ENCODE measurements at places on chromosomes 1 and 21.

- peak; percentile 66 for DNase-seq
These were observed 10.2 kb downstream of the ADAM30 start for GRCh38 chr1:119885903-119886783.

GRCh38 chr1:57520743-57521515, 97.1 kb upstream of the DAB1 start:
- DNase-seq = no peak

DNA sequence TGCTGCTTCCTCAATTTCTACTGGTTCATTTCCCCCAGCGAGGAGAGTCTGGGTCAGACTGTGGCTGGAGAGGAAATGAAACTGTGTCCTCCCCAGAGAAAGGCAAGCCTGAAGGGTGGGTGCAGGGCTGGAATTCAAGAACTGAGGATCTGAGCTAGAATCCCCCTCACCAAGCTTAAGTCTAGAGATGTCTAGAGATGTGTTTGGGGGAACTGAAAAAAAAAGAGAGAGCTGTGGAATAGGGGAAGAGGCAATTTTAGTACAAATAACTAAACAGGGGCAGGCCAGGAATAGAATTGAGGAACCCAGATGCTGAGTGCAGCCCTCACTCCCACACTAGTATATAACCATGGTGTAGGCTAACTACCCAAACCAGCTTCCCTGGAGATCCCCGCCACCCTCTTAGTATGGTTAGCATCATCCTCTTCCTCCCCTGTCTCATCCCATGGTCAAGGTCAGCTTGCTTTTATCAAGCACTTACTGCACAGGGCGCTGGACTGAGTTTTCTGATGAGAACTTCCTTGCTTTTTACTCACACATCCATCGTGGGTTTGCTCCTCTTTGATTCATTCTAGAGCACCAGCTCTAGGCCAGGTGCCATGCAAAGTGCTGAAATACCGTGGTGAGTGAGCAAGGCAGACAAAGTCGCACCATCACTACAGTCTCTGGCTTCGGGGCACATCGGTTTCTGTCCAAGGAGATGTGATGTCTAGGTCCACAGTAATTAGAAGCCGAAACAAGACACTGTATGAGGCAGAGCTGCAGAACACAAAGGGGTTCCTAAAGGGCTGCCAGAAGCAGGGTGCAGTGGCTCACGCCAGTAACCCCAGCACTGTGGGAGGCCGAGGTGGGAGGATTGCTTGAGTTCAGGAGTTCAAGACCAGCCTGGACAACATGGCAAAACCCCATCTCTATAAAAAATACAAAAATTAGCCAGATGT, 112.9 kb upstream of the IPO9 start:
- DNase-seq = no peak

DNA sequence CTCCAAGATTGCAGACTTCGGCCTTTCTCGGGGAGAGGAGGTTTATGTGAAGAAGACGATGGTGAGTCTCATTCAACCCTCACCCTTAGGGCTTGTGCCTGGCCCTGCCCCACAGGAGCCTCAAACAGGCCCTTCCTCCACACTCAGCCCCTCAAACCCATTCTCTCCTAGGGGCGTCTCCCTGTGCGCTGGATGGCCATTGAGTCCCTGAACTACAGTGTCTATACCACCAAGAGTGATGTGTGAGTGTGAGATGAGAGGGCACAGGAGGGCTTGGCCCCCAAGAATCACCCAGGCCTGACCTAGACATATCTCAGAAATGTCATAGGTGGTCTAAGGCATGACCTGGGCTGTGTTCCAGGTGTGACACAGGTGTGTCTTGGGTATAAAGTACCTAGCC, 18.3 kb upstream of the MPL start:
- DNase-seq = no peak

DNA sequence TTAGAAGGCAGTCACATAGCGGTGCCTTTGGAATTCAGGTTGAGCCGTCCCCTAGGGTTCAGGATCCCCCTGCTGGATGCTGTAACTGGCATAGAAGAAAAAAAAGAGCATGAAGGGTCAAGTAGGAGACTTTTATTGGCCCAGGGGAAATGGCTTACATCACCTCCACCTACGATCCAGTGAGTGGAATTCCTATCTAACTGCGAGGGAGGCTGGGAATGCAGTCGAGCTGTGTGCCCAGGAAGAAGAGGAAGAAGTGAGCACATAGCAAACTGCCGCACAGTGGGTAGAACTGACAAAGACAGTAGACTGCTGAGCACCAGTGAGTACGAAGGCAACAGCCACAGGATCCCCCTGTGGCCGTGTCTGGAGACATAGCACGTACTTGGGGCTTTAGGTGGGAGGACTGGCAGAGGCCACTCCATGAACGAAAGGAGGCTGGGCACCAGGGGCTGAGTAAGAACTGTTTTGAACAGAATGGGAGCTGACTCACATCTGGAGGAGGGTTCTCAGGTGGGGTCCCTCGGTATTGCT, 79.2 kb downstream of the RNF220 start:
- DNase-seq = peak; percentile 15

DNA sequence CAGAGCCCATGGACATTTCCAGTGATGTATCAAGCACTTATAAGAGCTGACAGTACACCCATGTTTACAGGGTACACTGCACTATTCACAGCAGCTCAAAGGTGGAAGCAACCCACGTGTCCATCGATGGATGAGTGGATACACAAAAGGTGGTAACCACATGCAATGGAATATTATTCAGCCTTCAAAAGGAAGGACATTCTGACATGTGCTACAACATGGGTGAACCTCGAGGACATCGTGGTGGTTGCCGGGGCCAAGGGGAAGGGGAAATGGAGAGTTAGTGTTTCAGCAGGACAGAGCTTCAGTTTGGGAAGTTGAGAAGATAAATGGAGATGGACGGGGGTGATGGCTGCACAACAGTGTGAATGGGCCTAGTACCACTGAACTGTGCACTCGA, 9.1 kb downstream of the AGT start:
- DNase-seq = no peak

DNA sequence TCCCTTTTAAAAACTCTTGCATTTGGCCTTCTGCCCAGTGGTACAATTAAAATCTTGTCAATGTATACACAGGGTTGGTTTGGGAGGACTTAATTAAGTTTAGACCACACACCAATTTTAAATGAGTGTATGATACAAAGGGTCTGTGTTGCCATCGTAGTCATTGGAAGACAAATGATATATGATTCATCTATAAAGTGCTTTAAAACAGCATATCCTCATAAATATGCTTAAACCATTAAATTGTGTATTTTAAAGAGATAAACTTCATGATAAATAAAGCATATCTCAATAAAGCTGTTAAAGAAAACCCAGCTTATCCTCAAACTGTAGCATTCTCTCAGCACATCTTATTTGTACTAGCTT, 69.5 kb downstream of the LUZP1 start:
- no peak for DNase-seq

DNA sequence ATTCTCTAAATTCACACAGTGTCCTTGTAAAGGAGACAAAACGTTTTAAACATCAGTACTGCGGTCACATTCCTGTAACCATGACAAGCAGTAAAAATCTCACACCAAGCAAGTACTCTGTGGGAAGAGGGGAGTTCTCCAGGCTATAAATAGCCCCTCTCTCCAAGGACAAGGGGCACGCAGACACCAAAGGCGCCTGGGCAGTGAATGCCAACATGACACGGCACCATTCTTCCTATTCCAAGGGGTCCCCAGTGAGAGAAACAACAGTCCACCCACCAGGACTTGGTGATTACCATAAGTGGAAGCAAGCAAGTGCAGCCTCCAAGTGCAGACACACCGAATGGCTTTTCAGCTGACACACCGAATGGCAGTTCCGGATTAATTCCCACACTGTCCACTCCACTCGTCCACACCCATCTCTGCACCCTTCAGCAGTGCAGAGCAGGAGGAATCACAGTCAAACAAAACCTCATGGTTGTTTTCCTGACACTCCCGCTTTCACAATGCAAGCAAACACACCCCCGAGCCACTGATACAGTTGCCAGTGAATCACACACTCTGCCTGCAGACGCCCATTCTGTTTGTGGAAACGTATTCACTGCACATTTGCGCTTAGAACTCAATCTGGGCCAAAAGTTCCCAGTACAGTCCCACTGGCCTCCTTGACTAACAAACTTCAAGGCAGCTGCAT, 1.8 kb downstream of the PTTG1IP start:
- DNase-seq = peak; percentile 94

DNA sequence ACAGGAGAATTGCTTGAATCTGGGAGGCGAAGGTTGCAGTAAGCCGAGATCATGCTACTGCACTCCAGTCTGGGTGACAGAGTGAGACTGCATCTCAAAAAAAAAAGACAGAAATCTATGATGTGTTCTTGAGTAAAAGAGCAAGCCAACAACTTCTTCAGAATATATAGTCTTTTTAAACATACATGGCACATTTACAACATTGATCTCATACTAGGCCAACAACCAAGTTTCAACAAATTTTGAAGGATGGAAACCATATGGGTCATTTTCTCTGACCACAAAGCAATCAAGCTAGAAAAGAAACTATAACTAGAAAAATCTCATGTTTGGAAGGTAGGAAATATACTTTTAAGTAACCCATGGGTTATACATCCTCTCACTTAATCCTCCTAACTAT, 38.3 kb downstream of the PAFAH2 start:
- DNase-seq = no peak

DNA sequence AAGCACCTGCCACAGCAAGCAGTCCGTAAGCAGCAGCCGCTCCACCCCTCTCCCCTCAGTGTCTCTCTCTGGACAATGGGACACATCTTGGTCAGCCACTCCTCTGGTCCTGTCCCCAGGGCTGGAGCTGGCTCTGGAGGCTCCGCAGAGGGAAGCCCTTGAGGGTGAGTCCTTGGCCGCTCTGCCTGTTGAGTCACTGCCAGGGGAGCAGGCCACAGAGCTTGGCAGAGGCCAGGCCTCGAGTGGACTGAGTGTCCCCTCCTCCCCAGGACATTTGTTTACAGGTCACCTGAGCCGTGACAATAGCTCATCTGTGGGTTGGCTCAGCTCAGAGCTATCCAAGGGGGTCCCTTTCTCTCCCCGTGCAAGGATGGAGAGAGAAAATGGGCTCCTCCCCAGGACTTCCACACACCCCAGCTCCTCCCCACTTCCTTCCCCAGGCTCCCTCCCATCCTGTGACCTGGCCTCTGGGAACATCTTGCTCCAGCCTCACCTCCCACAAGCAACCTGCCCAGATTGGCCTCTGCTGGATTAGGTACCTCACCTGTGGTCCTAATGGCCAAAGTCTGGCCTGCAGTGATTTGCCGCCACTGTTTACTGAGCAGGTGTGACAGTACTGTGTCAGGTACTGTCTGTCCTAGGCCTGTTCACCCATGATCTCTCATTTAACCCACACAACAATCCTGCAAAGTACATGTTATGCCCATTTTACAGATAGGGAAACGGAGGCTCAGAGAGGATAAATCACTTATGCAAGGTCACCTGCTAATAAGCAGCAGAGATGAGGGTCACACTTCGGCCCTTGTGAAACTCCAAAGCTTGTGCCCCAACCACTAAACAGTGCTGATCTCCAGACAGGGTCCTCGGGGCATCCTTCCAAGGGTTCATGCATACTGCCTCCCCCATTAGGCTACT, 4.8 kb downstream of the FAM131C start:
- DNase-seq = no peak

GRCh38 chr1:115336741-115337140, 1.3 kb downstream of the NGF start:
- no peak for DNase-seq

DNA sequence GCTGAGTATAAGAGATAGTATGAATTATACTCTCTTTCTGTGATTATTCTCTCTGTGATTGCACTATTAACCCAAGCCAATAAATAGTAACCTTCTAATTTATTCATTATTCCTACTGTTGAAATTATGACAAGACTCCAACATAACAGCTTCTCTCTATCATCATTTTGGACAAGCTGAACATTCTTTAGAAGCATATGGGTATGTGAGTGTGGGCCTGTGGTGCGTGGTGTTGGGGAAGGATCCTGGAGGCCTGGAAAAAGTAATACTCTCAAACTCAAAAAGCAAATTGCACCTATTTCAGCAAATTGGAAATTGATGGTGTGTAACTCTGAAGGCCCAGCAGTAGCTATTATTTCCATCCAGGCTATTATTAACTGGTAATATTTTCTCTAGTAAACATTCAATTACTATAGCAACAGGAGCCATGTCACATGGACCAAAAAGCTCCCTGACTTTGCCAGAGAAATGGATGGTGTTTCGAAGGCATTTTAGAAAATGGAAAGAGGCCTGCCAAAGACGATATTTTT, 502.8 kb downstream of the LTN1 start:
- no peak for DNase-seq

DNA sequence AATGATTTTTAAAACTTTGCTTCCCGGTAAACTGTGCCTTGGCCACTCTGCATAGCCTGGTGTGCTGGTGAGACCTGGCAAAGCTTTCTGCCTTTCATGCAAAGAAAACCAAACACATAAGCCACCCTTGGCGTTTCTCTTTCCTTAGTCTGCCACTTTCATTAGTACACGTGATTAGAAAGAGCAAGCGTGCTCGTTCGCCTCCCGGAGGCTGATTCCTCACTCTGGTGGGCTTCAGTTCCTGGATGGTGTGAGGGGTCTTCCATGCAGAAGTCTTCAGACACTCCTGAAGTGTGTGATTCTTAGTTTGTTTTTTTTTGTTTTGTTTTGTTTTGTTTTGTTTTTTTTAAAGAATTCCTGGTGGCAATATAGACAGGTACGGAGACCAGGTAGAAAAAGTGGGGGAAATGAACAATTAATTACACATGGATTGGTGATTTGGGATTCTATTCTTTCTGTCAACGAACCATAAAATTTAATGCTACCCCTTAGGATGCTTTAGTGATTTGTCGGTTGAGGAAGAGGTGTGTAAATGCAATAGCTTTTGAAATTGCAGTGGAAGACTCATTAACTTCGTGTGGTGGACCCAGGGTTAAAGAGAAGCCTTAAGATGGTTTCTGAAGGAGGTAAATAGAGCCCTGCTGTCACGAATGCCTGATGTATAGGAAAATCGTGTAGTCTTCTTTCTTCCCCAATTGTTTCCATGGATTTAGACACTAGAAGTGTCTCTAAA, 2.1 kb downstream of the GALNT2 start:
- DNase-seq = peak; percentile 32
